ENCODE measurements at places on chromosomes 4 and X. TPM values are rescaled to one million over a fixed set of nuclear protein-coding genes. Genes with fewer than 3 reads are reported as not detected.

The AFAP1 gene
- total RNA-seq: 1.3 TPM

The BEX2 gene
- total RNA-seq: 0.48 TPM

GRCh38 chrX:24465532-24465865 is 413 bp downstream of the PDK3 start:
- DNase-seq: no peak

The TTC29 gene
- total RNA-seq: not detected

The NSD2 gene
- 13.5 TPM for total RNA-seq

GRCh38 chrX:43530837-43531236 is 125.3 kb upstream of the MAOA start:
- DNase-seq: no peak

GRCh38 chr4:12296366-12296765 is 867.7 kb upstream of the HS3ST1 start:
- no peak for DNase-seq

DNA sequence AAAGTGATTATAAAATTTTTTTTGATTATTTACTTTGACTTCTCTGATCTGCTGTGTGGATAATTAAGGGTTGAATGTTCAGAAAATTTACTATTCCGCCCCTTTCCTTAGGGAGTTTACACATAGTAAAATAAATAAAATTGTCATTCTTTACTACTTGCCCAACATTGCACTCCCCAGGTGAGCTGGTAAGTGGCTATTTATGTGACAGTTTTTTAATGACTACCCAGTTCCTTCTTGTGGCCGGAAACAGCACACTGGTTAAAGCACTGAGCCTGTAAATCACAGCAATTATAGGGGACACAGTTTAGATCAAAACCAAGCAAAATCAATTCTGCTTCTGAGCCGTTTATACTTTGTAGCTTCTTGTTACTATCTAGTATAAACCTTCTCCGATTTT is 158.1 kb downstream of the FHIP1A start:
- DNase-seq: no peak

GRCh38 chrX:53250556-53250955 is 25.5 kb upstream of the KDM5C start:
- DNase-seq: no peak

- DNase-seq: no peak
Measured at GRCh38 chrX:153766098-153766817, 2.2 kb downstream of the PLXNB3 start.

- DNase-seq: no peak
Measured at GRCh38 chr4:112938461-112939058, 110.9 kb upstream of the ANK2 start.

The NAP1L2 gene
- 0.55 TPM for total RNA-seq

- DNase-seq: no peak
Measured at GRCh38 chr4:144647095-144647561, 1.2 kb downstream of the HHIP start.

The MAGEC2 gene
- total RNA-seq: not detected

DNA sequence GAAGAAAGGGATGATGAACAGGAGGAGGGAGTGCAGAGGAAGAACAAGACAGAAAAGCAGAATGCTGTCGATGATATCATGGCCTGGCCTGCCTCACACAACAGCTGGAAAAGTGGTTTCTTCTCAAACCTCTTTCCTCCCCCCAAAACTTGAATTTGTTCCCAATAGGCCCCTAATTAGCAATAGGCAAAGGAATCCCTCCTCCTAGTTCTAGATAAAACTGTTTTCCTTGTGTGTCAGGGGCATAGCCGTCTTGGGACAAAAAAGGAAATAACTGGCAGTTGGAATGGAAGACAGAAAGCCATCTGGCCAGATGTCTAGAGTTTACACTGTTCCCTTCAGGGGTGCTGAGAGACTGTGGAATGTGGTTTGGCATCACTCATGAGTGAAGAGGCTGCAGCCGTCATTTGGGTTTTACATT is 177.8 kb upstream of the C1QTNF7 start:
- DNase-seq: no peak

- DNase-seq: no peak
Measured at GRCh38 chrX:126485409-126485808, 67.2 kb downstream of the DCAF12L1 start.

- DNase-seq: no peak
Measured at GRCh38 chr4:153647975-153648374, 36.1 kb upstream of the TLR2 start.

DNA sequence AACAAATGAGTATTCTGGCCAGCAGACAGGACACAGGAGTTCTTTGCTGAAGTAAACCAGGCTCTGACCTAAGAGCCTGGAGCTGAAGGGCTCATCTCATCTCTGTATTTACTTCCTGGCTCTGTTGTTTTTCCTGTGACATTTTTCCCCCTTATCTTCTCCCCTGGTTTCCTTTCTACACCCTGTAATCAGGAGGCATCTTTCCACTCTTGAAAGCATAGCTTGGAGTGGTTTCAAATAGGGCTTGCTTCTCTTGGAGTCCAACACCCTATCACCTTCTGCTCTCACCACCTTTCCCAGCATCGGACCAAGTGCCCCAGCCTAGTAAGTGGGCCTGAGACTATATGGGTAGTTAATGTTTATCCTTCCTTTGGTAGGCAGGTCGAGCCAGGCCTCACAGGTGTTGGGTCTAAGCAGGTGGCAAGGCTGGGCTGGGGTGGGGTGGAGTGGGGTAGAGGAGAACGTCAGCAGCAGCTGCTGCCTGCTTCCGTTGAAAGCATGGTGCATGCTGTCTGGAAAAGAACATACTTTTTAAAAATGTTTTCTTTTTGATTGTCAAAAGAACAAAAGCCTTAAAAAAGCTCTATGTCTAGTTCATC is 1.2 kb downstream of the DRP2 start:
- no peak for DNase-seq

GRCh38 chr4:185457136-185457535 is 14.4 kb downstream of the CCDC110 start:
- DNase-seq: no peak

- no peak for DNase-seq
Measured at GRCh38 chrX:126718440-126718839, 101.1 kb upstream of the PRR32 start.

The MTM1 gene
- 17.2 TPM for total RNA-seq

GRCh38 chrX:40104985-40105834 is 7.5 kb upstream of the BCOR start:
- DNase-seq: no peak

The BMX gene
- total RNA-seq: 0.78 TPM

DNA sequence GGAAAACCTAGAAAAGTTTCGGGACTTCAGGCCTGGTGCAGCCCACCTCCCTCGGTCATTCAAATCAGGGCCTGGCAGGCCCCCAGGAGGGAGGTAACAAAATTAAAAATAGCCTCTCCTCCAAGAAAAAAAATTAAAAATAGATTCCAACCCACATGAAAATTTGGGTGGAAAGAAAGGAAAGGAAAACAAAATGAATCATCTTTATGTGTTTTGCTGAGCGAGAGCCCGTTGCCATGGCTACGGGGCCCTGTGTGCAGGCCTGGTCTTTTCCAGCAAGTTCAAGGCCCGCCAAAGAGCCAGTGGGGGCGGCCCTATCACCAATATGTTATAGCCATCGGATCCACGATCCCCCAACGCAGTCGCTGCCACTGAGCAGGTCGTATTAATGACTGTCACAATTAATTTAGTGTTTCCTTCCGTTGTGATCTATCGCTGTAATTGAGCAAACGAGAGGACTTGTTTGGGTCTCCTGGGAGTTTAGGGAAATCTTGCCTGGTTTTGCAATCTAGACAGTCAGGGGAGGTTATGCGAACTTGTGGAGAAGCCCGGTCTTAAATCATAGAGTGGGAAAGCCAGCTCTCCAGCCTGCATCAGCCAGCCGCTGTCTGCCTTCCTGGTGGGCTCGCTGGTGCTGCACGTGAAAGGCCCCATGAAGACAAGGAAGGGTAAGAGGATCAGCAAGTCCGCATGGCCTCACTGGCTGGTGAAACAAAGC is 452.4 kb downstream of the BCOR start:
- no peak for DNase-seq

DNA sequence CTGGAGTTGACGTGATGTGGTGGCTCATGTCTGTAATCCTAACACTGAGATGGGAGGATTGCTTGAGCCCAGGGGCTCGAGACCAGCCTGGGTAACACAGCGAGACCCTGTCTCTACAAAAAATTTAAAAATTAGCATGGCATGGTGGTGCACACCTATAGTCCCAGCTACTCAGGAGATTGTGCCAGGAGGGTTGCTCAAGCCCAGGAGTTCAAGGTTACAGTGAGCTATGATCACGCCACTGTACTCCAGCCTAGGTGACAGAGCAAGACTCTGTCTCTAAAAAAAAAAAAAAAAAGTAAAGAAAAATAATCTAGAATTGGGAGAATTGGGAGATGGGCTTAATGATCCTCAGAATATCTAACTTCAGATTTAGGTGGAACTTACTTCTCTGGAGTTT is 51.1 kb downstream of the MSN start:
- DNase-seq: no peak

DNA sequence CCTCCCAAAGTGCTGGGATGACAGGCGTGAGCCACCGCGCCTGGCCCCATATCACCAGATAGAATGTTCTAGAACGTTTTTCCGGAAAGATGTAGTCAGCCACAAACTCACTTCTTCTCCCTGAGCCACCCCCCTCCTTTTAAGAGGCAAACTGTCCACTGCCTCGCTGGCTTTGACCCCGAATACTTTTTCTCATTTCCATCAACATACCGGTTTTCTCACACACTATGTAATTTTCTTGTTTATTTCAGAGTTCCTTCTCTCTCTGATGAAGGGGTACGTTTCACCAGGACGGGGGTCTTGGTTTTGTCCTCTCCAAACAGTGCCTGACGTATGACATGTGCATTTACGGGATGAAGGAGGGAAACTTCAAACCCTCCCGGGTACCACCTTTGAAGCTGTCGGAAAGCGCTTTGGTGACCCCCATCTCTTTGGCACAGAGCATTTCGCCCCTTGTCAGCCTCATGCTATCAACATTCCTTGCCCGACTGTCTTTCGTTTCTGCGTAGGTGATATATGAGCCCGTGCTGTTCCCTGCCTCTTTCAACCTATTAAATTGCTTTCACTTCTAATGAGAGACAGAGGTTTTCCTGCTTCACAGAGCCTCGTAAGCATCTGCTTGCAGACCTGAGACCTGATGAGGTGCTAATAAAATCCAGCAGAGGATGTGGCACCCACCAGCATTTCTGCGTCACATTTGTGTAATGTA is 73.8 kb downstream of the CRLF2 start:
- peak; percentile 7 for DNase-seq

The TRMT2B gene
- total RNA-seq: 9.7 TPM

DNA sequence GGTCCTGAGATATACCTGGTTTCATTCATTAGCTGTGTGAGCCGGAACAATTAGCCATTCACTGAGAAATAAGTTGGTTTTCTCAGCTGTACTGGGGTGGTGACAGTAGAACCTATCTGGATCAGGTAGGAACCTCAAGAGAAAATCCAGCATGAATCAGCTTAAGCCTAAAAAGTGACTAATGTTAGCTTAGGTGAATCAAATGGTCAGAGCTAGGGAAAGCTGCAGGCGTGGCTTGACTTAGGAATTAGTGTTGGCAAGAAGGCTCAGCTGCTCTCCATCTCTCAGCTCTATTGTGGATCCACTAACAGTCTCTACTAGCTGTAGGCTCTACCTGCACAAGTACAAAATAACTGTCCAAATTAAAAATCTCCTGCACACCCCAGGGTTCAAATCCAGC is 1025.5 kb downstream of the RAB28 start:
- DNase-seq: no peak

- no peak for DNase-seq
Measured at GRCh38 chr4:180086480-180087190, 2156.6 kb upstream of the TENM3 start.

The CFI gene
- total RNA-seq: 426 TPM

The CXCL10 gene
- 0.15 TPM for total RNA-seq

GRCh38 chr4:173381610-173382009 is 10.9 kb downstream of the SAP30 start:
- no peak for DNase-seq

The USP17L10 gene
- not detected for total RNA-seq
